Right cardiac atrium (tissue), 5 donors: ENCODE measurements at places on chromosomes 11 and 22.
A peak's percentile ranks its signal among the peaks of the same experiment; 100 is the strongest.

DNA sequence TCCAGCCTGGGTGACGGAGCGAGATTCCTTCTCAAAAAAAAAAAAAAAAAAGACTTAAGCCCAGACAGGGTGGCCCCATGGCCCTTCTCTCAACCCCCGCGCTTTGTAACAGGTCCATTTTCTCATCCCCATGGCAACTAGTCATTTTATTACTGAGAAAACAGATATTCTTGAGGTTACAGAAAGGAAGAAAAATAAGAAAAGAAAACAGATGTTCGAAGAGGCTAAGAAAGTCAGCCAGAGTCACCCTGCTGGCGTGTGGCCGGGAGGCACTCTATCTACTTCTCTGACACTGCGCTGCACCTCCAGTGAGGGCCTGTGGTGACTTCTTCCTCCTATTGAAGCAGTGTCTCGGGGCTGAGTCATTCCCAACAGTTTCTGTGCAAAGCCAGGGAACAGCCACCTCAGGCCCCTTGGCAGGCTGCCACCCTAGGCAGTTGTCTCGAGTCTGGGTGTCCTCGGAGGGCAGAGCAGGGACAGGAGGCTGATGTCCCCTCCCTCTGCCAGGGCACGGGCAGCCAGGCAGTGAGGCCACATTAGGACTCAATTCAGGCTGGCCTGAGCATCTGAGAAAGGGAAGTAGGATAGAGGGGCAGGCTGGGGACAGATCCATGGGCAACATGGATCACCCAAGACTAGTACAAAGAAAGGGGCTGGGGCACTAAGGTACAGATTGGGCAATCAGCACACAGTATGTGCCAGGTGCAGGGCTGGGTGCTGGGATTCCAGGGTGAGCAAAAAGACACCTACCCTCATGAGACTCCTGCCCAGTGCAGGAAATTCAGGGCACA lies 16.4 kb upstream of the SYVN1 start:
- DNase-seq, result peak; percentile 86

- DNase-seq, result no peak
Measured at GRCh38 chr11:10072142-10072541, 221.9 kb downstream of the SBF2 start.

GRCh38 chr11:69186316-69187260 lies 30.9 kb downstream of the SMIM38 start:
- no peak for DNase-seq

DNA sequence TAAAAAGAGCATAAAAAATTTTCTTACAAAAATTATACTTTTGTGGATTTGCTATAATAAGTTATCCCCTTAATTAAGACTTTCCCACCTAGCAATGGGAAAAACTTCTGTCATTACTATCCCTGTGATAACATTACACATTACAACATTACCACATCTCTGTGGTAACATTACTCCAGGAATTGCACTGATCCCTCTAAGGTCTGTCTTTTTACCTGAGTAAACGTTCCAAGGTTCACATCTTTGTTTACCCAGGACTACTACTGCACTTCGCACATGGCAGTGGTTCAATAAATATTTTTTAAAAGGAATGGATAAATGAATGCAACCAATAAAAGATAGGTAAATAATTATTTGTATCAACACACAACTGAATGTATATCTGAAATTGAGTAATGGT lies 92.4 kb upstream of the NOX4 start:
- DNase-seq, result no peak

DNA sequence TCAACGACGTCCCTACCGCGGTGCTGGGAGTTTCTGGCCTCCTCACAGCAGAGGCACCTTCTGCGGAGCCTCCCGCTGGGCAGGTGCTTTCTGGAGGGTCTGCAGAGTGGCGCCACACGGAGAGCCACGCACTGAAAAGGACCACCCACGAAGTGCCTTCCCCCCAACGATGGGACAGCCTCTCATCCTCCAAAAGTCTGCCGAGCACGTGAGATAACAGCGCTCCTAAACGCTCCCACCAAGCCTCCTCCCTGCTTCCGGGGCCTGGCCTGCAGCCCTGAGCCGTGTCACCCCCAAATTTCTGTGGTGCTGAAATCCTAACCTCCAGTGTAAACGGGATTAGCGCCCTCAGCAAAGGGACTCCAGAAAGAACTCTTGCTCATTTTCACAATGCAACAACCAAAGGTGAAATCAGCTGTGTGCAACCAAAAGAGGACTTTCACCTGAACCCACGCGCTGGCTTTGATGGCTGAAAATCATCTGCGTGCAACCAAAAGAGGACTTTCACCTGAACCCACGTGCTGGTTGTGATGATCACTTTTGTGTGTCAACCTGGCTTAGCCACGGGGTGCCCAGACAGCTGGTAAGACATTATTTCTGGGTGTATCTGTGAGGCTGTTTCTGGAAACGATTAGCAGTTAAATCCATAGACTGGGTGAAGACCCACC lies 924.6 kb downstream of the BRD1 start:
- no peak for DNase-seq

DNA sequence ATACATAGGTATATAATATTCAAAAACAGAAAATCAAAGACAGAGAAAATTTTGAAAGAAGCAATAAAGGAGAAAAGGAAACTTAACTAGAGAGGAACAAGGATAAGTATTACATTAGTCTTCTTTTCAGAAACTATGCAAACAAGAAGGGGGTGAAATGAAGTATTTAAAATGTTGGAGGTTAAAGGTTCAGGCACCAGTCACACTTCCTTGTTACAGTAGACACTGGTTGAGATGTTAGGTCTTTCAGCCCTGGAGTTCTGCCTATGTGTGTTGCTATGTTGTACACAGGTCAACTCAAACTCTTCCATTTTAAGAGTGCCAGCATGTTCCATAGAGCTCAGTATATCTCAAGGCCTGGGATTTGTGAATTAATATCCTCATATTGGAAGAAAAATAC lies 6.0 kb upstream of the MS4A4A start:
- DNase-seq, result no peak

- DNase-seq, result no peak
Measured at GRCh38 chr11:76436020-76436419, 8.8 kb upstream of the EMSY start.

- no peak for DNase-seq
Measured at GRCh38 chr11:133827556-133827955, 17.8 kb downstream of the SPATA19 start.

GRCh38 chr11:1513326-1514296 lies 27.0 kb upstream of the MOB2 start:
- DNase-seq, result peak; percentile 6

- no peak for DNase-seq
Measured at GRCh38 chr11:1919391-1920127, at the start of gene TNNT3. Gene TNNT3, plus strand, starts transcription at chr11:1919703. Its CDS starts 3,172 bp downstream, at chr11:1922875.

DNA sequence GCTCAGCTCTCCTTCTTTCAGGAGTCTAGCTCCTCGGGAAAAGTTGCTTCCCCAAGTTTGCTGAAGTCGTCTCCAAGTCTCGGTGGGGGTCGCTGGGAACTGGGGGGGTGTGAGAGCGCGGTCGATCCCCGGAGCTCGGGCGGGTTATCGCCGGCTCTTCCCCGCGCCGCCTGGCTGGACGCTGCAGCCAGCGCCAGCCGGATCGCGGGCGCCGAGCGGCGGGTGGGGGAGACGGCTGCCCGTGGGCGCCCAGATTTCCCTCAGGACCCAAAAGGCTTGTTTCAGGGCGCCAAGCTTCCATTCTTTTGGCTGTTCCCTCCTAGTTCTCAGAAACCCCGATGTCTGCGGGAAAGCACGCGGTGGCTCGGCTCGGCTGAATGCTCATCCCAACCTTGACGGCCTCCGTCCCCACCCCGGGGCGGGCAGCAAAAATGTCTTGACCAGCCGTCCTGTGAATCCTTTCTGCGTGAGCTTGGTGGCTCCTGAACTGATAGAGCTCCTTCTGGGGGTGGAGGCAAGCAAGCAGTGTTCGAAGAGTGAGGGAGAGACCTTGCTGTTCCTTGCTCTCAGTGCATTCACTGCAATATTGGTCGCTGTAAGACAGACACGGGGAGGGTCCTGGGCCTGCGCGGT lies 1.7 kb downstream of the ZBTB16 start:
- peak; percentile 62 for DNase-seq

DNA sequence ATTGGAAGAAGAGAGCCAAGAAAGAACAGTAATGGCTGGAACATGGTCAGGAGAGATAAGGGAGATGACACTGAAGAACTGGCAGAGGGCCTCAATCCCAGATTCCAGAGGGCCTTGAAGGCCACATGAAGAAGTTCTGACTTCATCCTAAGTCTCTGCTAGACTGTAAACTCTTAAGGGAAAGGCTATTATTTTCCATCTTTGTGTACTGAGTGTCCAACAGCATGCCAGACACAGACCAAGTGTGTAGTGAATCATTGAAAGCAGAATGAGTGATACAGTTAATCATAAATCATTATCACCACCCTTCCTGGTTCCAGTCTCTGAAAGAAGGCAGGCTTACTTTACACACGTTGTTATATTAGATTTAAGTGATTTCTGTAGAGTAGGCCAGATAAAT lies 185.3 kb upstream of the C11orf87 start:
- no peak for DNase-seq

GRCh38 chr11:103872748-103873147 lies 163.7 kb upstream of the DDI1 start:
- no peak for DNase-seq

DNA sequence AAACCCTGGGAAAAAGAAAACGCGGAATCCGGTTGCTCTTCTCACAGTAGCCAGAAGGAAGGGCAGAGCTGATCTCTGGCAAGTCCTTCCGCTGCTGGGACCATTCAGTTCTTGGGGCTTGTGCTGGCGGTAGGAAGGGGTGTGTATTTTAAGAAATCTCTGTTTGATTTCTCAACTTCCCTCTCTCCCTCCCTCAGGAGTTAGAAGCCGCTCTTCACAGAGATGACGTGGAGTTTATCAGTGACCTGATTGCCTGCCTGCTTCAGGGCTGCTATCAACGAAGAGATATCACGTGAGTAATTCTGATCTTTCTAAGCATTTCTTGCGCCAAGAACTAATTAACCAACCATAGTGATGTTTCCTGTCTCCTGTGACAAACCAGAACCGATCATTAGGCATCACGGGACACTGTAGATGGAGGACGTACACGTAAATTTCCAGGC lies 85.9 kb upstream of the SLC25A18 start:
- DNase-seq, result peak; percentile 61

GRCh38 chr11:1834062-1834610 lies 654 bp upstream of the SYT8 start:
- peak; percentile 7 for DNase-seq

- no peak for DNase-seq
Measured at GRCh38 chr11:134541355-134541754, 129.3 kb upstream of the B3GAT1 start.

- DNase-seq, result peak; percentile 82
Measured at GRCh38 chr11:65899356-65900124, 648 bp downstream of the FOSL1 start.

GRCh38 chr22:45290410-45290936 lies 5.7 kb downstream of the UPK3A start:
- DNase-seq, result peak; percentile 76

DNA sequence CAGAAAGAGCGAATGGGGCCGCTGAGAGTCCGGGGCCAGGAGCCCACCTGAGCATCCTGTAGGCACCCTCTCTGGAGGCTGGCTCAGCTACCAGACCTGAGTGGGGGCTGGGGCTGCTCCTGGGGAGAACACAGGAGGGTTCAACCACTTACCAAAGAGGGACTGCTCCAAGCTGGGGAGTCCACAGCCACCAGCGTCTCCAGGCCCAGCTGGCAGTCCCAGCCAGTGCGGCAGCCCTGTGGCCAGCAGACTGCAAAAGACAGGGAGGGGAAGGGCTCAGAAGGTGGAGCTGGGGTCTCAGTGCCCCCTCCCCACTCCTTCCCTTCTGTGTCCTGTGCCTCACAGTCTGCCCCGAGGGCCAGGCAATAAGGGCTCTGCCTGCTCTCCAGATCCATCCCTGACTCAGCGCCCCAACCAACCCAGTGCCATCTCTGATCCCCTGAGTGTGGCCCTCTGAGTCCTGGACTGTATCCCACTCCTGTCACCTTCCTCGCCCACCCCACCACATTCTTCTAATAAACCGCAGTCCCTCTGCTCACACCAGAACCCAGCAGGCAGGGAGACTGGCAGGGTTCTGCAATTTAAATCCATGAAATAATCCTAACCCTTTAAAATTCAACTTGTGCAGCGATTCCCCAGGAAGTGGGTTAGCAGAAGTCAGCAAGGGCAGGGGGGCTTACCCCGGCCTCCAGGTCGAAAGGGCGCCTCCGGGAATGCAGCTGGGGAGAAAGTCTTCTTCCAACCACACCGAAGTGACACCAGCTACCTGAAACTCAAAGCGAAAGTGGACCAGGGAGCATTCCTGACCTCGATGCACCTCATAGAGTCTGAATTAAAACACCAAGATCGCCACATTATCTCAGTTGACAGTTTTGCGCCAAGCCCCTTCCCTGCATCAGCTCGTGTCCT lies 13.3 kb downstream of the CHST1 start:
- no peak for DNase-seq

DNA sequence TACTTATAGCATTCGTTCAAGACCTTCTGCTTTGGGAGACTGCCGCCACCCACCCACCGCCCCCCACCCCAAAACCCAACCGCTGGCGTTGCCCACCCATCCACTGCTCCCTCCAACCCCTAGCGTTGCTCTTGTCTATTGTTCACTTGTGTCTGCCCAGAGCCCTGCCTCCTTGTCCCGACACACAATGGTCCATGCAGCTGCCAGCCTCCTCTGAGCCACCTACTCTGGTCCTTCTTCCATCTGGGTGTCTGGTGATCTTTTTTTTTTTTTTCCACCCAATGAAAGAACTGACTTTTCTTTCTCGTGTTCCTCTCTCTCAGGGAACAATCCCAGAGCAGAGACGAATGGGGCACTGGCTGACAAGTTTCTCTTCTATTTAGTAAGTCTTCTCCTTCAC lies 256.0 kb upstream of the SESN3 start:
- no peak for DNase-seq

- DNase-seq, result no peak
Measured at GRCh38 chr11:79896258-79896657, 455.4 kb upstream of the TENM4 start.

- DNase-seq, result no peak
Measured at GRCh38 chr22:23089633-23090456, 19.5 kb downstream of the GNAZ start.

- no peak for DNase-seq
Measured at GRCh38 chr11:78213526-78214330, 25.0 kb downstream of the USP35 start.

- no peak for DNase-seq
Measured at GRCh38 chr11:2259466-2259830, 10.9 kb downstream of the ASCL2 start.
